ENCODE measurements at places on chromosomes 7 and 10.
A peak's percentile ranks its signal among the peaks of the same experiment; 100 is the strongest.

DNA sequence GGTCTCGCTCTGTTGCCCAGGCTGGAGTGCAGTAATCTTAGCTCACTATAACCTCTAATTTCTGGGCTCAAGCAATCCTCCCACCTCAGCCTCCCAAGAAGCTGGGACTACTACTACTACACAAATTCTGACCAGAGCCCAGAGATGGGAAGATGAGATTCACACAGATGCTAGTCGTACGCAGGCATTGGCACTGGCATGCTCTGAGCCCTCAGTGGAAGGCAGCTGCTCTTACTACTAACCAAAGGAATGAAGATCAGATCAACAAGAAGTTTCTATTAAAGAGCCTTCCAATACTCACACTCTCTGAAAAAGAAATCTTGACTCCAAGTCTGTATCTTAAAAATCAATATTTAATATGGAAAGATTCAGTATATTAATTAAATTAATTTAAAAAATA is 10.7 kb downstream of the GDF2 start:
- no peak for DNase-seq

DNA sequence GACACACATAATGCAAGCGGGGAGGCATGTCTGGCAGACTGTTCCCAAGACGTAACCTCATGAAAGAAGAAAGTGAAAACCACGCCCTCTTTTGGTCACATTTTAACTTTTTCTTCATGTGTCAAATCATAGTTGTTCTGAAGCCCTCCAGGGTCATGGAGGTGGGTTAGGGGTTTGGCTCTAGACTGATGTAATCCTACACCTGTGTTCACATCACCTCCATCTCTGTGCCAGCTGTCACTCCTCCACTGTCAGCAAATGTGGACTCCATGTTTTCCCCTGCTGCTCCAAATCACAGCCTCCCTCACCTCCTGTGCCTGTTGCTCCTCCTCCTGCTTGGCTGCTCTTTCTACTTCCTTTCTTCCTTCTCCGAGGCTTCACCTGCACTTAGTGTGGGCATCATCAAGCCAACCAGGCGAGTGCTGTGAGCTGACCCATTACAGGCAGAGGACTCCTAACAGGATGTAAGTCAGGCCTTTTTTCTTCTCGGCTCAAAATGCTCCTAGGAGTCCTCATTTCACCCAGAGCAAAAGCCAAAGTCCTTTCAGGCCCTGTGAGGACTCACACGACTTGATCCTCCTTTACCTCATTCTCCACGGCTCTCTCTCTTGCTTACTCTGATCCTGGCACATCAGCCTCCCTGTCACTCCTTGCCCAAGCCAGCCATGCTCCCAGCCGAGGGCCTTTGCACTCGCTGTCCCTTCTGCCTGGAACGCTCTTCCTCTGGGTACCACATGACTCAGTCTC is 66.4 kb upstream of the IFRD1 start:
- DNase-seq, result no peak

DNA sequence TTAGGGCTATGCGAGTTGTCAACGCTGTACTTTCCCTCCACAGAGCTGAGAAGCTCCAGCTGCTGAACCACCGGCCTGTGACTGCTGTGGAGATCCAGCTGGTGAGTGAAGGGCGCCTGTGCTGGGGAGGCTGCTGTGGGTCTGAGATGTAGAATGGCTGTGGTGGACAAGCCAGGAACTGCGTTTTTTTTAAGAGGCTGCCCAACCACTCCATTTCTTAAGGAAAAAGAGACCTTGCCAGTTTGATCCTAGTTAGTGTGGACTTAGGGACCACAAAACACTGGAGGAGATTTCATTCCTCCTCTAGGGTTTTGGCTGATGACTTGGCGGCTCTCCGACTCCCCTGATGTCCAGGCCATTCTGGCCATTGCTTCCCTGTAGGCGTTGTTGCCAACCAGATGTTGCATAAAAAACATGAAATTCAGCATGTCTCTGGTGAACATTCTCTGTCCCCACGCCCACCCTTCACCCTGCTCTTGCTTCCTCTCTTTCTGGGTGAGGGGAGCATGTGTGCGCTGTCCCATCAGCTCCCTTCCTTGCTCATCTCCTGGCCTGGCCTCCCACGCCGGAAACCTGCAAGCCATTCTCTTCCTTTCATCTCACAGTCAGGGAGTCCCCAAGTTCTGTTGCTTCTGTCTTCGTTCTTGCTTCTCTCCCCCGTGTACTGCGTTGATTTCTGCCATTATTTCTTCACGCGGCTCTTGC is 30.9 kb downstream of the CRCP start:
- DNase-seq, result no peak

DNA sequence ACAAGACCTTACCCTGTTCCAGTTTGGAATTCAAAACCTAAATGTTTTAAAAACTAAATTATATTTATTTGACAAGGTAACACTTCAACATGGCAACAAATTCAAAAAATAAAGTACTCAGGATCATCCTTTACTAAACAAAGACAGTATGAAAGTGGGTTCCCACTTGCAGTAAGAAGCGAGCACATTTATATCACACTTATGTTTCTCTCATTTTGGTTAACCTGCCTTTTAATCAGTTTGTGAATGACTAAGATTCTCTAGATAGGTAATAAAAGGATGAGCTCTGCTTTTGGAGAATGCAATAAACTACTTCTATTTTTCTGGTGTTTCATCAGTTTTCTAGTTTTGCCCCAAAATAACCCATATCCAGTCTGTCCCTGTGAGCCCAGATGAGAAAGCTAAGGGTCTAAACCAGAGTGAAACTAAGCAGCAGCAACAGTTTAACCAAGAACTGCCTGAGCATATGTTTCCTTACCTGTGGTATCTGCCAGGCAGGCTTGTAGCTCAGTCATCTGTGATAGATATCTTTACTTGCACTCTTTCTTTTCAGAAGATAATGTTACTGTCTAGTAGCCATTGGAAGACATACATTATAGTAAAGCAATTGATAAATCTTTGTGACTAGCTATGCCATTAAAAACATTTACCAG is 64.1 kb downstream of the ABLIM1 start:
- DNase-seq, result no peak

GRCh38 chr10:24872049-24872789 is 80.2 kb downstream of the PRTFDC1 start:
- DNase-seq, result no peak

GRCh38 chr10:12697764-12698163 is 303.7 kb downstream of the CCDC3 start:
- DNase-seq, result no peak

DNA sequence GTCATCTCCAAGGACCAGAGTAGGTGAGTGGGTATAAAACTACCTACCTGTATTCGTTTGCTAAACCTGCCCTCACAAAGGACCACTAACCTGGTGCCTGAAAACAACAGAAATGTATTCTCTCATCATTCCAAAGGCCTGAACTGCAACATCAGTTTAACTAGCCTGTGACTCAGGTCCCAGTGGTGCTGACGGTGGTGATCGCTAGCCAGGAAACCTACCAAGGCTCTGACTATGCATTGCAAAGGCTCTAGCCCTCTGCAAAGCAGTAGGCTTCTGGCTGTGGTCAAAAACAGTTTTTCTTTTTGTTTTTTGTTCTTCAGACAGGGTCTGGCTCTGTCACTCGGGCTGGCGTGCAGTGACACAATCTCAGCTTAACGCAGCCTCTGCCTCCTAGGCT is 107.5 kb downstream of the NPTX2 start:
- DNase-seq, result no peak

- no peak for DNase-seq
Observed at GRCh38 chr10:83176901-83177300, 962.4 kb upstream of the GHITM start.

- no peak for DNase-seq
Observed at GRCh38 chr10:99357691-99358090, 28.5 kb downstream of the CNNM1 start.

DNA sequence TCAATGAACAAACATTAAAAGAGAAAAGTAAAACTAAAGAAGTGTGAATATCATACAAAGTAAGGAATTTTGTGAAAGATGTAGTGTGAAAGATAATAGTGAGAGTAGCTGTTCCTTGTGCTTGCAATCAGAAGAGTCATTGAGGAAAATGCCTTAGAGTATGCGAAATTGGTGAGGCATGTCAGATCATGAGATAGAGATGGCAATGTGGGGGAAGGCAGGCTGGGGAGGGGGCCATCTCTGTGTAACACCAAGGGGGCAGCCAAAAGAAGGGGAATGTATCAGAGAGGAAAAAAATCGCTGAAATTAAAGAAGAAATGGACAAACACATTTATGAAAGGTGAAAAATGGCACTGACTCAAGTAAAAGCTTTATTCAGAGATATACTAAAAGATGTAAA is 19.6 kb upstream of the PRKAR2B start:
- DNase-seq, result no peak

- no peak for DNase-seq
Observed at GRCh38 chr10:109067031-109067430, 856.3 kb downstream of the XPNPEP1 start.

DNA sequence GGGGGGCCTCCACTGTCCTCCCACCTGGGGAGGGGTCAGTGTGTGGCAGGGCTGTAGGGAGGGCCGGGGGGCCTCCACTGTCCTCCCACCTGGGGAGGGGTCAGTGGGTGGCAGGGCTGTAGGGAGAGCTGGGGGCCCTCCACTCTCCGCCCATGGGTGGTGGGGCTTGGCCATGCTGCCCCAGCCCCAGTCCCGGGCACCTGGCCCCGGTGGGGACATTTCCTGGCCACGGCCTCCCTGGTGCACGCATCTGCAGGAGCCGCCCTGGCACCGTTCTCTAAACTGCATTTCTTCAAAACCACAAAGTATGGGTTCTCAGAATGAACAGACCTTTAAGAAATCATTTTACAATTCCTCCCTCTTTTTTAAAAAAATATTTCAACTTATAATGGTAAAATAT is 89.3 kb upstream of the PDGFA start:
- no peak for DNase-seq

DNA sequence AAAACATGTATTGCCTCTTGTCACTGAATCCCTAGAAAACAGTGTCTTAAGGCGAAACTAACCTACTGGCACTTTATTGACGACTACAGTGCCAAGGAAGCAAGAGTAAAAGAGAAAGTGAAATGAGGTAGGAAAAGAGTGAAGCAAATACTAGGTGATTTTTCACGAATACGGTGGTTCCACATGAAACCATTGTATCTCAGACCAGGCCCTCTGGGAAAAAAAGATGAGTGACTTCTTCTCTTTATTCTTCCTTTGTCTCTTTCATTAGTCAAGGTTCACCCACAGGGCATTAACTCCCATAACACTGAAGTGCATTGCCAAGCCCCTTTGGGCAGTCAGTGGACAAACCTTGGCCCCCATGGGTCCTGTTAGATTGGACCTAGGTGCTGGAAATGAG is 16.2 kb upstream of the MACC1 start:
- no peak for DNase-seq

- DNase-seq, result no peak
Observed at GRCh38 chr7:2437537-2438148, 34.2 kb downstream of the CHST12 start.

- DNase-seq, result no peak
Observed at GRCh38 chr7:1448958-1449357, 10.3 kb downstream of the MICALL2 start.

- DNase-seq, result no peak
Observed at GRCh38 chr7:68394131-68394530, 1204.1 kb upstream of the AUTS2 start.

- no peak for DNase-seq
Observed at GRCh38 chr10:47101807-47102206, 190.6 kb downstream of the PTPN20 start.

- no peak for DNase-seq
Observed at GRCh38 chr10:103929381-103929921, 11.5 kb upstream of the STN1 start.

DNA sequence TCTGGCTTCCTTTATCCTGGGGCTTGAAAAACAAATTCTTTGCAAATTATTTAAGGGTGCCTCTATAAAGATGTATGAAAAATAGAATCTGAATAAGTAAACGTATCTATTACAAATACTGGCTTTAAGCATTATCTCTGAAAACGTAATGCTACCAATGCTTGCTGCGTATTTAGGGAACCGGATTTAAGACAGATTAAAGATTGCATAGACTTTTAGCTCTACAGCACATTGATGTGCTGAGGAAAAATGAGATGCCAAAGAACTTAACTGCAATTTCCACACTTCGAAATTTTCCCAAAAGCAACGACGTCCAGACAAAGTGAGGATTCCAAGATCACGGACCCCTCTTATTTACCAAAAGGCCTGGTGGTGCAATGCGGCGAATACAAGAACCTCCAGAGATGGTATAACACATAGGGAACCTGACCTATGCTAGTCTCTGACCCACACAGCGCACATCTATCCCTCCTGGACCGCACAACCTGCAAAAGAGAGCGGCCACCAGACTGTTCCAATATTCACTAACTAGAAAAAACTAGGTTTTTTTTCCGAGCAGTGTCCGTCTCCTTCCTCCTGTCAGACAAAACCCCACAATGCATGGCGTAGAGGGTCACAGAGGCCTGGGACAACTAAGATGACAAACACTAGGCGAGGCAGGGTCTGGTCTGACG is 34.3 kb upstream of the PHF14 start:
- no peak for DNase-seq

DNA sequence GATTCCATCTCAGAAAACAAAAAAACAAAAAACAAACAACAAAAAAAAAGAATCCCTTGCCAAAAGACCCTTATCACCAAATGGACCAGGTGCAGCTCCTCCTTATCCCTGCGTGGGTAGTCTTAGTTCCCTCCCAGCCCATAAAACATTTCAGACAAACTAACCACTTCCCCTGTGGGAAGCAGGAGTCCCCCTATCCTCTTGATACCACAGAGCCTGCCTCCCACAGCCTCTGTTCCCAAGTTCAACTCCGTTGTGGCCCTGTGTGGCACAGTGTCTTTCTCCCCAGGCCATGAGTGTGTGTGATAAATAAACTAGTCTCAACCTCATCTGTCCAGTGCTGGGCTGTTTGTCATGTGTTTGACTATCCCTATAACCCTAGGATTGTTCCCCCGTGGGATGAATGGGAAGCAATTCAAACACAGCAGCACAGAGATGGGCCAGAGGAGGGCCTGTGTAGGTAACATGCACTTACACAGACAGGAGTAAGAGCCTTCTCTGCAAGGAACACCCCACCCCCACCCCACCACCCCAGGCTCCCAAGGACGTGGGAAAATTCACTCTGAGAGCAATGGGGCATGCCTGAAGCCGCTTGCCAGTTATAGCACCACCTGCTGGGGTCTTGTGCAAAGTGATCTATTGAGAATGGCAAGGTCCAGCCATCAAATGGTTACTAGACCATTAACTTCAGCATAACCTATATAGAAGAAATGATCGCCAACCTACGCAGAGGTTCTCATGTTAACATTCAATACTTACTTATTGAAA is 147.1 kb upstream of the GHITM start:
- DNase-seq, result peak; percentile 1

- no peak for DNase-seq
Observed at GRCh38 chr7:42272793-42273665, 36.0 kb upstream of the GLI3 start.

DNA sequence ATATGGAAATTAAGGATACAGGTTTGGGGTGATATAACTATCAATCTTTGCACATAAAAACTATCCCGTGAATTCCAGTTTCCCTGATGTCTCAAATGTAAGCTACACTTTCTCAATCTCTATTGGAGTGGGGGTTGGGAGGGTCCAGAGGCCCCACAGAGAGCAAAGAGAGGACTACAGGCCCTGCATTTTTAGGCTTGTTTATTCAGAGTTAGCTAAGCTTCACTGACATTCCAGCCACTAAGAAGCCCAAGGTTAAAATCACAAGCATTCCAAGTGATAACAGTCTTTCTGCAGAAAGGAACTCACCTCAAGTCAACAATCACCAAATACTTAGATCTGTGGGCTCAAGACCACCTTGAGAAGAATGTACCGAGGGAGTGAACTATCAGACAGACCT is 31.6 kb upstream of the LAMB1 start:
- no peak for DNase-seq
